Activated CD4-positive, alpha-beta T cell treated with anti-CD3 and anti-CD28 coated beads, Interleukin-2, amount 10 ng/mL, durations not matched to agents 7 days and 5 days (primary cell): ENCODE measurements at places on chromosomes 12 and 14. TPM values are rescaled to one million over a fixed set of nuclear protein-coding genes. Genes with fewer than 3 reads are reported as not detected.
A peak's percentile ranks its signal among the peaks of the same experiment; 100 is the strongest.

- H3K36me3 ChIP-seq: peaks cover 3% of the 10 kb centered on the region
- H3K4me3 ChIP-seq: no peak overlapping the region
- no peak overlapping the region for H3K27ac ChIP-seq
- no peaks in the 10 kb centered on the region for H3K4me1 ChIP-seq
- DNase-seq: no peak
Measured at GRCh38 chr14:59347915-59348314, 117.3 kb downstream of the GPR135 start.

DNA sequence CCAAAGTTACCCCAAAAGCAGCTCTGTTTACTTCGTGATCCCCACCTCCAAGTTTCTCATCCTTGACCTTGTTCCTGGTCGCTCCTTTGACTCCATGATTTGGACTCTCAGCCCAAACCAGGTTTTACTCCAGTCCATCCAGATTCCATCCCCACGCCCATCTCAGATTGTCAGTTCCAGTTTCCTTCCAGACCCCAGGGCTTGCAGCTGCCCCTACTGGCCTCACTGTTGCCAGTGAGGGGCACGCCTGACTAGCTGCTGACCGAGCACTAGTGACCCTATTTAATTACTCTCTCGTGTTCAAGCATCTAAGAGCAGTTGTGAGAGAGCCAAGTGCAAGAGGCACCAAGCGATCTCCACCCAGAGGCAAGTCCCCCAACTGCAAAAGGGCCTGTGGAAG is 155.1 kb upstream of the FUT8 start:
- peaks cover 17% of the 10 kb centered on the region for H3K4me1 ChIP-seq
- no peak for DNase-seq
- no peak overlapping the region for H3K4me3 ChIP-seq
- H3K27ac ChIP-seq: no peak overlapping the region
- no peaks in the 10 kb centered on the region for H3K36me3 ChIP-seq
- peaks cover 7% of the 10 kb centered on the region for H3K27me3 ChIP-seq

- peaks cover 15% of the 10 kb centered on the region for H3K27me3 ChIP-seq
- no peak overlapping the region for H3K4me3 ChIP-seq
- no peak overlapping the region for H3K27ac ChIP-seq
- no peaks in the 10 kb centered on the region for H3K36me3 ChIP-seq
- H3K4me1 ChIP-seq: no peaks in the 10 kb centered on the region
- no peak for DNase-seq
Measured at GRCh38 chr14:95250140-95250769, 69.5 kb downstream of the CLMN start.

DNA sequence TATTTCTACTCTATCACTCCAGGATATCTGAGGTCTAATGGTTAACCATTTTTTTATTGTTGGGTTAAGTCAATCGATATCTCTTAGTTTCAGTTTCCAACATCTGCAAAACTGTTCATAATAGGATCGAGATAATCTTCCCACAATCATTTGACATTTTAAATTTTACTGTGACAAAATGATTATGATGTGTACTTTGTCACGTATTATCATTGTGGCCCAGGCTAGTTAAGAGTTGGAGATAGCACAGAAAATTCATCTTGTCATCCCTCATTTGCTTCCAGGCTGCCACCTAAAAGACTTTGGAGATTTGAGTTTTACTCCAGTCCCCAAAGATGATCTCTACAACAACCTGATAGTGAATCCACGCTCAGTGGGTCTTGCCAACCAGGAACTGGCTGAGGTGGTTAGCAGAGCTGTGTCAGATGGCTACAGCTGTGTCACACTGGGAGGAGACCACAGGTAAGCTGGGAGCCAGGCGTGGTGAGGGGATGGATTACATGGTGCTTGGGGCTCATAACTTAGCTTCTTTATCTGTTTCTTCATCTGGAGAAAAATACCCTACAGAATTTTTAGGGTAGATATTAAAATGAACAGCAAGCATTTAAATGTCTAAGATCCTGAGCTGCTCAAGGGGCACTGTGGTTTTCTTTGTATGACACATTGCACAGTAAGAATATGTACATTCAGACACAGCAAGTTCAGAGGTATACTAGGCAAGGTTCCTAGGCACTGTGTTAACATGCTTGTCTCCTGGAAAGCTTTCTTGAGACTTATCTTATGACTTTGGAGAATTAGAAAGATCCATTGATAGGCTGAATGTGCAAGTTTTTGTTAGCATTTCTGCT is 22.4 kb downstream of the ARG2 start:
- no peak overlapping the region for H3K27ac ChIP-seq
- H3K36me3 ChIP-seq: peaks cover 5% of the 10 kb centered on the region
- H3K4me3 ChIP-seq: no peak overlapping the region
- DNase-seq: no peak
- peaks cover 17% of the 10 kb centered on the region for H3K4me1 ChIP-seq

- no peak overlapping the region for H3K27ac ChIP-seq
- H3K27me3 ChIP-seq: peaks cover 4% of the 10 kb centered on the region
- no peaks in the 10 kb centered on the region for H3K4me1 ChIP-seq
- H3K36me3 ChIP-seq: no peaks in the 10 kb centered on the region
- no peak overlapping the region for H3K4me3 ChIP-seq
Measured at GRCh38 chr14:31230573-31230958, 23.0 kb upstream of the HECTD1 start.

- H3K27ac ChIP-seq: no peak overlapping the region
- H3K4me1 ChIP-seq: no peaks in the 10 kb centered on the region
- H3K36me3 ChIP-seq: no peaks in the 10 kb centered on the region
- no peak for DNase-seq
- peaks cover 2% of the 10 kb centered on the region for H3K27me3 ChIP-seq
Measured at GRCh38 chr12:108985750-108986149, 35.1 kb downstream of the SVOP start.

DNA sequence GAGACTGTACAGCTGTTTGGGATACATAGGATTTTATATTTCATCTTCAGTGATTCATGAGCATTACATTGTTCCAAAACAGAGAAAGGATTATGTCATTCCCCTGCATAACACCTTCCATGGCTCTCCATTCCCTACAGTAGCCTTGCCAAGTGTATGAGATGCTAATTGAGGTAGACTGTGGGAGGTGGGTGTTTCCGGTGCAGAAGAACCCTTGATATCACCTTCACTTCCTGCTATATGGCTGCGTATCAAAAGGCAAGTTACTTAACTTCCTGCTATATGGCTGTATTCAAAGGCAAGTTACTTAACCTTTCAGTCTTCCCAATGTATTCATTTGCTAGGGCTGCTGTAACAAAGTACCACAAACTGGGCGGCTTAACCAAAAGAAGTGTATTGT is 11.2 kb downstream of the FAR2 start:
- H3K4me3 ChIP-seq: no peak overlapping the region
- peaks cover 6% of the 10 kb centered on the region for H3K36me3 ChIP-seq
- no peaks in the 10 kb centered on the region for H3K27me3 ChIP-seq
- DNase-seq: peak; percentile 14

DNA sequence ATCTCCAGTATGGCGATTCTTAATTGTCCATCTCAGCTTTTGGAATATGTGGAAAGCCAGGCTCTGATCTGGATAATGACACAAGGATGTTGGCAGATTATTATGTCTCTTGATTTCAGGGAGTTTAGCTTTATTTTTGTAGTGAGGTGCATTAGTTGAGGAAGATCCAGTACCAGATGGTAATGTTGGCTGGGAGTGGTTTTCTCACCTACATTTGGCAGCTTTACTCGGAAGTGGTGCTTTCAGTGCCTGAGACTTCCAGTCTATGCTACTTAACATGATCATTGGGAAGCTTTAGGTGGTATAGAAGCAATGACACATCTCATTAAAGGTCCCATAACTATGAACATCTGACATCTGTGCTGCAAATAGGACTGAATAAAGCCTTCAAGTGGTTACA is 7.5 kb downstream of the SLC15A5 start:
- DNase-seq: no peak
- H3K27ac ChIP-seq: no peak overlapping the region
- H3K27me3 ChIP-seq: no peaks in the 10 kb centered on the region
- no peak overlapping the region for H3K4me3 ChIP-seq

DNA sequence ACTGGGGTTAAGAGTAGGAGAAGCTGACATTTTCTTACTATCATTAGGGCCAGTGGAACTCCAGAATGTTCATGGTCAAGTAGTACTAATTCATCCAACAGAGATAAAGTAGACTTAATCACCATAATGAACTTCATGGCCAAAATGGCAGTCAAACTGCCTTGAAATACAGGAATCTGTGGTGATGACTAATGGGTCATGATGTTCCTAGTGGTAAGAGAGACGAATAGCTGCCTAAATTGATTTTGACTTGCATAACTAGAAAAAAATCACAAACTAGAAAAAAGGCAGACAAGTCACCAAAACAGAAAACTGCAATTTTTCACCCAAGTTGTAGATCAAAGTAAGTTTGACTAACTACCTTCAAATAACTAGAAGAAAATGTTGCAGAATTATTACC is 138.5 kb downstream of the MGAT4C start:
- H3K27ac ChIP-seq: no peak overlapping the region
- no peaks in the 10 kb centered on the region for H3K36me3 ChIP-seq
- DNase-seq: no peak
- no peaks in the 10 kb centered on the region for H3K4me1 ChIP-seq

DNA sequence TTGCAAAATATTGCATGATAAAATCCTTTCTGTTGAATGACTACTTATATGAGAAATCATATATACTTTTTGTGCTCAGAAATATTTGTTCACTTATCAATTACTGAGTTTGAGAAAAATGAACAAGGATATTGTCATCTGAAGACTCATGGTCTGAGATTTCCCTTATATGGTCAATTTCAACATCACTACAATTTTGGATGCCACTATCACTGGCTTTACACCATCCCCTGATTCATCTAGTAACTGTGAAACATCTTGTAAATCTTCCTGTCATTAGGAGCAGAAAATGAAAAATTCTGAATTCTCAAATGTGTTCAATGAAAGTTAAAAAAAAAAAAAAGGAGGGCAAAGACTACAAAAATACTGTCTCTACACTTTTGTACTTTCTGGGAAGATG is 21.8 kb upstream of the GXYLT1 start:
- no peaks in the 10 kb centered on the region for H3K27me3 ChIP-seq
- H3K27ac ChIP-seq: no peak overlapping the region
- no peak overlapping the region for H3K4me3 ChIP-seq
- no peak for DNase-seq

DNA sequence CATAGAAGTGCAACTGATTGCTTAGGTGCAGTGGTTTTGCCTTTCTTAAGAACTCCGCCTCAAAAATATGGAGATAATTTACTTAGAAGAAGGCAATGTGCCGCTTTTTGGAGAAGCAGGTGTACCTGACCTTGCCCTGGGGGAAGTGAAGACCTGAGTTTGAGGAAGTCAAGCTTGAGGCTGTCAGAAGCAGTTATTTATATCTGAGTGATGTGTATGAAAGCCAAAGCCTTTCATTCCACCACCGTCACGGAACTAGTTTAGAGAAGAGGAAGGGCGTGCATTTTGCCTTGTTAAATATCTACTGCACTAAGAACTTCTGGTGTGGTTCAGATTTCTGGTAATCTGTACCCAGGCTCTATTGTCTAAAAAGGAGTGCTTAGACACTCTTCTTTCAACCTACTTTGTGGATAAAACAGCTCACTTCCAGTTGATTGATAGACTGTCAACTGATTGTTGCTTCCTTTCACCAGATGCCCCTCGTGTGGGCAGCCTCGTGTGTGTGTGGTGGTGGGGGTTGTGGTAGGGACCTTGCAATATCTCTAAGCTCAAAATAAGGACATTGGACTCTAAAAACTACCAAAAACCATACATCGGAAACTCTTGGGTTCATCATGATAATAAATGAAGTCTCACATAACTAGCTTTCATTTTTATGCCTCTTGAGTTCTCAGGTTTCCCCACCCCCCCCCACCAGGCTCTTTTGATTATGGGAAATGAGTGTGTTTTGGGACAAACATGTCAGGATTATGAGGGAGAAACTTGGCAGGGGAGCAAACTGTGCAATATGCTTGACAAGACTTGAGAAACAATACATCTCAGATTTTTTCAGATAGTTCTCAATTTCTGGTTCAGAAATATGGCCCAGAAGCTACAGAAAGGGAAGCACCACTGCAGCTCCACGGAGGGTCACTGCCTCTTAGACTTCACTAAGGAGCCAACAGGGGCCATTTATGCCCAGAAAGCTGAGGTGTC is 78.6 kb downstream of the ARF6 start:
- peaks cover 68% of the 10 kb centered on the region for H3K4me1 ChIP-seq
- H3K27me3 ChIP-seq: no peaks in the 10 kb centered on the region
- peak; percentile 79 for DNase-seq
- H3K27ac ChIP-seq: peak overlapping the region; percentile 98
- H3K4me3 ChIP-seq: peak overlapping the region; percentile 66

GRCh38 chr12:112574896-112575558 is 156.3 kb downstream of the PTPN11 start:
- H3K4me1 ChIP-seq: no peaks in the 10 kb centered on the region
- DNase-seq: no peak
- H3K27me3 ChIP-seq: peaks cover 43% of the 10 kb centered on the region
- H3K36me3 ChIP-seq: no peaks in the 10 kb centered on the region

STYK1 gene
- total RNA-seq: 0.17 TPM

ART4 gene
- not detected for total RNA-seq

GRCh38 chr12:31008241-31008761 is 65.4 kb upstream of the DDX11 start:
- no peak overlapping the region for H3K4me3 ChIP-seq
- no peaks in the 10 kb centered on the region for H3K36me3 ChIP-seq
- no peak overlapping the region for H3K27ac ChIP-seq
- H3K27me3 ChIP-seq: peaks cover 3% of the 10 kb centered on the region
- DNase-seq: no peak
- no peaks in the 10 kb centered on the region for H3K4me1 ChIP-seq

DNA sequence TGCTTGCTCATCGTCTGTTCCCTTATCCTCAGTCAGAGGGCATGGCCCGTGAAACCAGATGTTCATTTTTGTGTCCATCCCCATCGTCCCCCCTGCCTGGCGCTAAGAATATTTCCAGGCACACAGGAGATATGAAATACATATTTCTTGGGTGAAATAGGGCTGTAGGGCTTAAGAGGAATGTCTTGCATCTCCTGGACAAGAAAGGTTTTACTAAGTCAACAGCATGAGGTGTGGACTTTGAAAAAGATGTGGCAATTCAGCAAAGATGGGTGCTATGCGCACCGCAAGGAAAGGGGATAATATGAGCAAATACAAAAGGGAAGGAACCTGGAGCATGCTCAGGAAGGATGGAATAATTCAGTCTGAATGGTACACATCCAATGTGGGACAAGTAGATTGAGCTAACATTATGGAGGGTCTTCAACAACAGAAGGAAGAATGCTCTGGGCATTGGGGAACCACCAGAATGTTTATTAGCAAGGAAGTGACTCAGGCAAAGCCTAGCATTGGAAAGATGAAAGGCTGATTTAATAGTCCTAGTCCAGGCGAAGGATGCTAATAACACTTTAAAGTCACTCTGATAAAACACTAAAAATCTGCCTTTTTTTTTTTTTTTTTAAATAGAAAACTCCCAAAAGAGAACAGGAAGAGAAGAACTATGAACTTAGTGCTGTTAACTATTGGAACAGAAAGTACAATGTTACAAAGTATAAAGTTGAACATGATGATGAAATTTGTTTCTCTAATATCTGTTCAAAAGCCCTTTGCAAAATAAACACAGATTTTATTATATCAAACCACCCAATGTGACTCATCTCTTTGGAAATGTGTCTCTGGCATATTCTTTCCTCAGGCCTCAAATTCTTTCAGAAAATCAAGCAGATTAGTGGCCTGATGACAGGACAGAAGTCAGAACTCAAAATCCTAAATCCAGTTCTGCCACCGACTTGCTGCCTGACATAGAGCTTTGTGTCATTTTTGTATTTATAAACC is 449.5 kb downstream of the BCAT1 start:
- H3K27me3 ChIP-seq: no peaks in the 10 kb centered on the region
- H3K27ac ChIP-seq: no peak overlapping the region
- no peak overlapping the region for H3K4me3 ChIP-seq
- no peaks in the 10 kb centered on the region for H3K4me1 ChIP-seq
- no peaks in the 10 kb centered on the region for H3K36me3 ChIP-seq

- no peak overlapping the region for H3K4me3 ChIP-seq
- DNase-seq: no peak
- no peaks in the 10 kb centered on the region for H3K36me3 ChIP-seq
- H3K4me1 ChIP-seq: no peaks in the 10 kb centered on the region
- H3K27ac ChIP-seq: no peak overlapping the region
Measured at GRCh38 chr12:80692114-80692513, 15.3 kb upstream of the MYF6 start.
